ENCODE measurements at places on chromosomes 12 and 14.

DNA sequence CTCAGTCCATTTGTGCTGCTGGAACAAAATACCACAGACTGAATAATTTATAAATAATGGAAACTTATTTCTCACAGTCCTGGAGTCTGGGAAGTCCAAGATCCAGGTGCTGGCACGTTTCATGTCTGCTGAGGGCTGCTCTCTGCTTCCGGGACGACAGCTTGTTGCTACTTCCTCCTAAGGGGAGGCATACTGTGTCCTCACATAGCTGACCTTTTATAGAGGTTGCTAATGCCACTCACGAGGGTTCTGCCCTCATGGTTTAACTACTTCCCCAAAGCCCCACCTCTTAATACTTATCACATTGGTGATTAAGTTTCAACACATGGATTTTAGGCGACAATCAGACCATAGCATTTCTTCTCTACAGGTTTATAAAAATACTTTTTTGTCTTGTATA, 411.1 kb downstream of the NRXN3 start:
- DNase-seq: no peak

DNA sequence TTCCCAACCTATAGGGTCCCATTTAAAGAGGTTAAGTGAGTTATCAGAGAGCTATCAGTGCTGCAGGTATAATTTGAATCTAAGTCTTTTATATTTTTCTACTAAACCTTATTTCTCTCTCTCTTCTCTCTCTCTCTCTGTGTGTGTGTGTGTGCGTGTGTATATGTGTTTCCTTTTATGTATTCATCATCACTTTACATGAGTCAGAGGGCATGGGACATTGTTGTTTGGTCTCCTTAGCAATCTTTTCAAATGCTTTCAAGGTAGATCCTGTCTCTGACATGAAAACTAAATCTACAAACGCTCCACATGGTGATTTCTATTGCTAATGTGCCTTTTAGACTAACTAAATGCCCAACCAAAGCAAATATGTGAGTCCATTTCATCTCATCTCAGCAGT, 459.7 kb downstream of the BTG1 start:
- DNase-seq: no peak

DNA sequence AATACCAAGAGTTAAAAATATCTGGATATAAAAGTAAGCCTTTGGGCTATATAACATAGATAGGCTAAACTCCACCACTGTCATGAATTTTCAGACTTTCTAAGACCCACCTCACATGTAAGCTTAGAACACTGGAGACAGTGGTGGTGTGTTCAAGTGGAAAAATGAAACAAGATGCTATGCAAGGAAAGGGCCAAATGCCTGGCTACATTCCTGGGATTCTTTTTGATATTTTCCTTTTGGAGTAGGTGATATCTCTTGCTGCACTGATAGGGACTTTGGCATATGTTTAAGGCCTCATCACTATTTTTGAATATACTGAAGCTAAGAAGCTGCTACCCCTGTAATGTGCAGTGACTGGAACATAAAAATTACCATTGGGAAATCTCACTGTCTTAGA, 341.3 kb downstream of the SLC16A7 start:
- DNase-seq: no peak

GRCh38 chr14:26289891-26290486, 307.8 kb downstream of the NOVA1 start:
- no peak for DNase-seq

GRCh38 chr14:99549684-99550083, 54.3 kb downstream of the CCDC85C start:
- DNase-seq: no peak

DNA sequence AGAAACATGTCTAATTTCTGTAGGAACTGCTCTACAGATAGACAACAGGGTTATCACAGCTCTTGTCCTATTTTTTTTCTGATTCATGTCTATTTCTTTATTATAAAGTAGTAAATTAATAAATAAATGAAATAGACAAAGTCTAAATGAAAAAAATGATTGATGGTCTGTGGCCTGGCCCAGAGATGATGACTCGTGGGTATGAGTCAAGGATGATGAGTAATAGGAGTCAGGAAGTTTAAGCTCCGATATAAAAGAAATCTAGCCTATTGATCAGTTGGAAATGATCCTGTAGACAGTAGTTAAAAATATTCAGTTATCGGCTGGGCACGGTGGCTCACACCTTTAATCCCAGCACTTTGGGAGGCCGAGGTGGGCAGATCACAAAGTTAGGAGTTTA, 90.6 kb upstream of the RTL1 start:
- DNase-seq: no peak

DNA sequence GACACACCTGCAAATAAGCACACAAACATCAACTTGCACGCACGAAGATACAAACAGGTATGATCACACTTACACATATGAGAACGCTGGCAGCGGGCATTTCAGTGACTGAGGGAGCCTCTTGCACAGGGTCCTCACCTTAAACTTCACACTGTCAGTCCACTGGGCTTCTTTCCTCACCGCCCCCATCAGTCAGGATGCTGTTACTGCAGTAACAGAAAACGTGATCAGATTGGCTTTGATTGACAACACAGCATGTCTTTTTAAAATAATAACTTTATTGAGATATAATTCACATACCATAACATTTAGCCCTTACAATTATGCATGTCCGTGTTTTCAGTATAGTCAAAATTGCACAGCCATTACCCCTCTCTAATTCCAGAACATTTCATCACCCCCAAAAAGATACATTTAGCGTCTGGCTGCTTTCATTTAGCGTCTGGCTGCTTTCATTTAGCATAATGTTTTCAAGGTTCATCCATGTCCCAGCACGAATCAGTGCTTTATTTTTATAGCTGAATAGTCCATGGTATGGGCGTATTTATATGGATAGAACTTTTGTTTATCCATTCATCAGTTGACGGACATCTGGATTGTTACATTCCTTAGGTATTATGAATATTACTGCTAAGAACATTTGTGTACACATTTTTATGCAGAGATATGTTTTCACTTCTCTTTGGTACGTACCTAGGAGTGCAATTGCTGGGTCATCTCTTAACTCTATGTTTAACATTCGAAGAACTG, 8.4 kb downstream of the CCDC197 start:
- no peak for DNase-seq

- DNase-seq: no peak
Observed at GRCh38 chr12:49230805-49231194, 34.1 kb upstream of the TUBA1C start.

Measured in NCI-H524 treated with DMSO at 0.1 percent for 48 hours (cell line).